ENCODE measurements at places on chromosomes 1 and 21.

DNA sequence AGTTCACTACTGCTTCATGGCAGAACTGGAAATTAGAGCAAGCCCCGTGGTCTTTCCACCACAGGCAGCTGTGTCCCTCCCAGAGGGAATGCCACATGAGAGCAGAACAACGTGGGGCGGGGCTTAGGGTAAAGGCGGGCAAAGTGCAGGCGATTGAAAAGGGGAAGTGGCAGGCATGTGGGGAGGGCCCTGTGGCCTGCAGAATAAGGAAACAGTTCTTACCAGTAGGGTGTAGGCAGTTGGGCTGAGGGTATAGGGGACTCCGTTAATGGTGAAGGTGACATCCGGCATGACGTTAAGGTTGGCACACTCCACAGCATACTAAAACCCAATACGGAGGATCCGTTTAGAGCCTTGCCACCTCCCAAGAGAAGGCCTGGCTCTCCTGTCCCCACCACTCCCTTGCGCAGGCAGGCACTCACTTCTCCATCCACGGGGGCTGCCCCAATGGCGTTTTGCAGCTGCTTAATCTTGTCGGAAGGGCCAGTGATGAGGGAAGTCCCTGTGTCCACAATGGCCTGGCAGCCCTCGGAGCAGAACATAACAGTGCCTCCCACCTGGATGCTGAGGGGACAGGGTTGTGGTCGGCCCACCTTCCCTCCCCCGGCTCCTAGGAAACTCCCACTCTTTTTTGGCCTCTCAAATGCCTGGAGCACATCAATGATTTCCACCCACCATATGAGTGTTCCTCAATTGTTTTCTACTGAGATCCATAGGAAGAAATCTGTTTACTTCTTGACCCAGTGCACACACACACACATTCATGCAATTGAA lies 9.1 kb upstream of the RAB7B start:
- DNase-seq = no peak

GRCh38 chr1:14538335-14538734 lies 60.1 kb upstream of the KAZN start:
- no peak for DNase-seq

GRCh38 chr1:26353976-26354820 lies at the start of gene CRYBG2:
TSS of gene CRYBG2 (minus strand) at chr1:26354130. CDS start at chr1:26346657, 7,473 bp downstream.
- DNase-seq = no peak

DNA sequence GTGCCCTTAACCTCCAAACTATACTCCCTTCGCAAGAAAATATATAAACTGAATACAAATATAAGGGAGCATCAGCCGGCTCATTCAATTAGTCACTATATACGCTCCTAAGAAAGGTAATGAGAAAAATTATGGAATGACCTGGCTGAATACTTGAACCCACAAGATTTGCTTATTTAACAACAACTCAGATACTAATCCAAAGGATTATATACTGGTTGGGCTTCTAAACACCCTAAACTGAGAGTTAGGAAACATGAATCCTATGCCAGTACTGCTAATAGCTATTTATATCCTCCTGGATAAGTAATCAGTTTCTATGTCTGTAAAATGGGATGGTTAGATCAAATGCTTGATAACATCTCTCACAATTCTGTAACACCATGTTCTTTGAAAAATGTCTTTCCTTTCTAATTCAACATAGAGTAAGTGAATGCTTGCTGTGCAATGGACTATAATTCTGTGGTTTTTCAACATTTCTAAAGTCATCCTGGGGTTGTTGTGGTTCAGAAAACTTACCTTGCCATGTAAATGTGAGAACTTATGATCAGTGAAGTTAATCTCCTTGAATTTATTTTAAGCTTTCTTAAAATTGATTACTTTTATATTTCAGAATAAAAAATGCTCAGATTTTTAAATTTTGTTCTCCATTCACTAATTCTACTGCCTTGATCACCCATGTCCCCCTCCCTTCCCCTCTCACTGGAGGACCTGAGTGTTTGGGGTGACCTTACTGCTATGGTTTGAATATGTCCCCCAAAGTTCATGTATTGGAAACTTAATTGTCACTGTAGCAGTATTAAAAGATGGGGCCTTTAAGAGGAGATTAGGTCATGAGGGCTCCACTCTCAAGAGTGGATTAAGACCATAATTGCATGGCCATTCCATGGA lies 14.5 kb downstream of the DUSP10 start:
- no peak for DNase-seq

All from uterus (tissue), 4 donors.